ENCODE measurements at places on chromosomes 16 and 17.

DNA sequence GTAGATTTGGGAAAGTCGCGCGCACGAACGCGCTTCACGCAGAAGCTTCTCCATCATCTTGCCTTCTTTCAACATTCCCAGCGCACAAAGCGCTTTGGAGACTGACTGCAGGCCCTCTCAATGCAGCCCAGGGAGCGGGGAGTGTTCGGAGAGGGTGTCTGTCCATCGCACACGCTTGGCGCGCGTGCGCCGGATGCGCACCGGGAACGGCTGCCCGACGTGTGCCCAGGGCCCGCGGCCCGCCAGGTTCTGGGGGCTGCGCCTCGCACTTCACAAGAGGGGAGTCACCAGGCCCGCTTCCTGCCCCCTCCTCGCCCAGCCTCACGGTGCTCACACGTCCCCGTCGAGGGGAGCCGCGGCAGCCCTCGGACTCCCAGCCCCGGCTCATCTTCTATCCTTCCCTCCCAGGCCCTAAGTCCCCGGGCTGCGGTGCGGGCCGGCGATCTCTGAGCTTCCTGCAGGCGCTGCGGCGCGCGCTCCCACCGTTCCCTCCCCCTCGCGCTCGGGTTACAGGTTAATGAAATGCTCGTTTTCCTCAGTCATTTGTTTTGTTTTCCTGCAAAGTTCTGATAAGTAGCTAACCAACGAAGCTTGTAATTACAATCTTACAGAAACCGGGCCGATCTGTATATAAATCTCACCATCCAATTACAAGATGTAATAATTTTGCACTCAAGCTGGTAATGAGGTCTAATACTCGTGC, 2.8 kb upstream of the IRX3 start:
- no peak for DNase-seq

- DNase-seq: no peak
Measured at GRCh38 chr17:55710829-55711496, 11.7 kb downstream of the TMEM100 start.

- no peak for DNase-seq
Measured at GRCh38 chr16:54952195-54952594, 21.5 kb downstream of the IRX5 start.

DNA sequence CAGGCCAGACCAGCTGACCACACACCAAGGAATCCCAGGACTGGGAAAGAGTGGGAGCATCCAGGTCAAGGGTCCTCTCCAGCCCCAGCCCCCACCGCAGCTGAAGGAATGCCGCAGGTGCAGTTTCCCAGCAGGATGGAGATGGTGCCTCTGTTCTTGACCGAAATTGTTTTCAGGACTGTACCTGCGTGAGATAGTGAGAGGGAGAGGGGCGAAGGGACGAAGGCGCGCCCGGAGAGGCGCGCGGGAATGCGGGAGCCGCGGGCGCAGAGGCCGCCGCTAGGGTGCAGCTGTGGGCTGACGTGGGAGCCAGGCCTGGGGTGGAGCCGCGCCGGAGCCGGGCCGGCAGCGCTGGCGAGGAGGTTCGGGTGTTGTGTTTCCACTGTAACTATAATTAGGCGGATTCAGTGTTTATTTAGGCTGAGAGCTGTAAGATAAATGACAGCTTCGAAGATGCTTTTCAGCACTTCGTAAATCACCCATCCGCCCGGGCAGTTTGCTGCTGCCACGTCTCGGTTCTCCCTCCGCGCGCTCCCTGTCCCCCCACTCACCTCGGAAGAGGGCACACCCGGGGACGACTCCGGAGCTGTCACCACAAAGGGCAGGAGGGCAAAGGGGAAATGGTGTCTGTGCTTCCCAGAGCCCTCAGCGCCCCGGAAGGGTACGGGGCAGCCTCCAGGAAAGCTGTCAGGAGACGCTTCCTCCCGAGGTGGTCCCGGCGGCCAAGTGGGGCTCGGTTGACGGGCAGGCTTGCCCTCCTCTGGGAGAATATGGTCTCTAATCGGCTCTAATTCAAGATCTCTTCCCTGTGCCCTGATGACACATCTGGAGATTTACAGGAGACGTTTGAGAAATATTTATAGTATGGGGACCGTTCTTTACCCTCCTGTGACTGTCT, 38.2 kb downstream of the HOXB1 start:
- DNase-seq: peak; percentile 71

GRCh38 chr17:3814361-3814760, 13.4 kb upstream of the ITGAE start:
- DNase-seq: no peak

DNA sequence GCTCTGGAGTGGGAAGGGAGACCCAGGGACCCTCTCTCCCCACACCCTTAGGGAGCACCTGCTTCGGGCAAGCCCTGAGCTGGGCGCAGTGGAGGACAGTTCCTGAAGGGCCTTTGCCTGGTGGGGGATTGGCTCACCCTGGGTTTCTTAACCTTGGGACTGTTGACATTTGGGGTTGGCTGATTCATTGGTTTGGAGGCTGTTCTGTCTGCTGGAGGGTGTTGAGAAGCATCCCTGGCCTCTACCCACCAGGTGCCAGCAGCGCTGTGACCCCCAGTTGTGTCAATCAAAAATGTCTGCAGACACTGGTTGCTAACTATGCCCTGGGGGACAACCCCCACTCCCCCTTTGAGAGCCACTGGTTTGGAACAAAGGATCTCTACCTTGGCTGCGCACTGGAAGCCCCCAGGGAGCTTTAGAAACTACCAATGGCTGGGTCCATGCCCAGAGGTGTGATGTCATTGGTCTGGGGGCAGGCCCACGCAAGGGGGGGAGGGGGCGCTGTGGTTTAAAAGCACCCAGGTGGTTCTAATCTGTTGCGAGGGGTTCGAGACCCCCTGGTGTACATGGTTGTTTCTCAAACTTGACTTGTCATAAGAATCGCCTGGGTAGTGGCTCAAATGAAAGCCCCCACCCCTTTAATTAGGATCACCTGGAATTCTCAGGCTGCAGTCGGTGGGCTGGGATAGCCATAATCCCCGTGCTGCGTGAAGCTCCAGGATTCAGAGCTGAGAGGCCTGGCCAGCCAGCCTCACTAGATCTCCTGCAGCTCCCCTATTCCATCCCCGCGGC, 151.9 kb upstream of the GSE1 start:
- DNase-seq: no peak

DNA sequence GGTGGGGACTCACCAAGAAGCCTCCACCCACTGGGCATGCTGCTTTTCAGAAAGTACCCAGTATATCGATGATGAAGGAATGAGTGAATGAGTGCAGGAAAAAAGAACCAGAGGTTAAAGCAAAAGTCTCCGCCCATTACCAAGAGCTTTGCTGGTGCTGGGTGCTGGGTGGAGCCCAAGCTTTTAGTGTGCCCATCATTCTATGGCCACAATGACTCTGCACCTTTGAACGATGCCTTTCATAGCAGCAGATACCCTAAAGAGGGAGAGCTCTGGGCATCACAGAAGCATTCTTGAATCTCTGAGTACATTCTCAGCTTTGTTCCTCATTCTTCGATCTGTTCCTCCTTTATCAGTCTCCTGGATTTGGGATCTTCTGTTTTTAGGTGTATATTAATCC, 450.7 kb upstream of the CCL2 start:
- DNase-seq: no peak

- DNase-seq: no peak
Measured at GRCh38 chr16:2071454-2072202, 23.8 kb downstream of the TSC2 start.

- DNase-seq: peak; percentile 95
Measured at GRCh38 chr17:77423589-77424451, 283.1 kb downstream of the SEC14L1 start.
